Large intestine (tissue), 12 donors: ENCODE measurements at places on chromosomes 12 and 14. TPM values are rescaled to one million over a fixed set of nuclear protein-coding genes. Genes with fewer than 3 reads are reported as not detected.

CLEC4A gene
- polyA plus RNA-seq: 5.3 TPM

HIF1A gene
- polyA plus RNA-seq: 56.7 TPM

FSCB gene
- not detected for polyA plus RNA-seq

COQ5 gene
- polyA plus RNA-seq: 47.8 TPM

GLS2 gene
- 1.5 TPM for polyA plus RNA-seq

KRT73 gene
- 0.97 TPM for polyA plus RNA-seq

SMIM41 gene
- 0.88 TPM for polyA plus RNA-seq

PDE3A gene
- polyA plus RNA-seq: 62.0 TPM

ZDHHC22 gene
- 1.6 TPM for polyA plus RNA-seq

MAP4K5 gene
- 37.2 TPM for polyA plus RNA-seq

SYNDIG1L gene
- polyA plus RNA-seq: 0.10 TPM

BCAT1 gene
- polyA plus RNA-seq: 6.1 TPM

PARP11 gene
- 9.3 TPM for polyA plus RNA-seq

ANKRD33 gene
- 0.06 TPM for polyA plus RNA-seq

OR6C2 gene
- not detected for polyA plus RNA-seq

LRP1-AS gene
- 1.7 TPM for polyA plus RNA-seq

PLEKHH1 gene
- polyA plus RNA-seq: 110 TPM

APEX1 gene
- 218 TPM for polyA plus RNA-seq

ACSM4 gene
- 0.04 TPM for polyA plus RNA-seq

RASAL1 gene
- 0.69 TPM for polyA plus RNA-seq

CFAP54 gene
- 0.46 TPM for polyA plus RNA-seq

EEA1 gene
- polyA plus RNA-seq: 15.5 TPM

TMPRSS12 gene
- 0.01 TPM for polyA plus RNA-seq

TAS2R42 gene
- polyA plus RNA-seq: 0.06 TPM

FAM181A gene
- polyA plus RNA-seq: not detected

FGD4 gene
- polyA plus RNA-seq: 18.8 TPM

C1R gene
- 56.5 TPM for polyA plus RNA-seq

CCDC197 gene
- polyA plus RNA-seq: not detected

LRRC9 gene
- polyA plus RNA-seq: 0.13 TPM

RFLNA gene
- 64.3 TPM for polyA plus RNA-seq

CD27 gene
- 1.6 TPM for polyA plus RNA-seq

SLC25A21 gene
- polyA plus RNA-seq: 0.58 TPM

KRT6A gene
- polyA plus RNA-seq: 0.01 TPM

RNASE1 gene
- 107 TPM for polyA plus RNA-seq

RASSF8 gene
- 20.2 TPM for polyA plus RNA-seq

DPY19L2 gene
- polyA plus RNA-seq: 12.6 TPM

CLECL1 gene
- polyA plus RNA-seq: 0.31 TPM

ADCY4 gene
- 10.5 TPM for polyA plus RNA-seq

CLEC6A gene
- not detected for polyA plus RNA-seq

SLC15A5 gene
- not detected for polyA plus RNA-seq

TSPAN19 gene
- polyA plus RNA-seq: 0.09 TPM

LALBA gene
- not detected for polyA plus RNA-seq

SIX1 gene
- 0.12 TPM for polyA plus RNA-seq

GNB3 gene
- 5.9 TPM for polyA plus RNA-seq

MLEC gene
- polyA plus RNA-seq: 173 TPM

PTPRR gene
- 3.0 TPM for polyA plus RNA-seq

MYO1A gene
- polyA plus RNA-seq: 385 TPM

CLEC9A gene
- 2.5 TPM for polyA plus RNA-seq
